ENCODE measurements at places on chromosomes 1 and 21.

- peak; percentile 83 for DNase-seq
Measured at GRCh38 chr1:235329139-235329902, 951 bp downstream of the GGPS1 start.

- no peak for DNase-seq
Measured at GRCh38 chr21:41011098-41011731, 156.7 kb upstream of the BACE2 start.

- no peak for DNase-seq
Measured at GRCh38 chr1:25743164-25744139, 56.5 kb upstream of the SELENON start.

GRCh38 chr1:25772692-25773245 lies 27.2 kb upstream of the SELENON start:
- DNase-seq = no peak

DNA sequence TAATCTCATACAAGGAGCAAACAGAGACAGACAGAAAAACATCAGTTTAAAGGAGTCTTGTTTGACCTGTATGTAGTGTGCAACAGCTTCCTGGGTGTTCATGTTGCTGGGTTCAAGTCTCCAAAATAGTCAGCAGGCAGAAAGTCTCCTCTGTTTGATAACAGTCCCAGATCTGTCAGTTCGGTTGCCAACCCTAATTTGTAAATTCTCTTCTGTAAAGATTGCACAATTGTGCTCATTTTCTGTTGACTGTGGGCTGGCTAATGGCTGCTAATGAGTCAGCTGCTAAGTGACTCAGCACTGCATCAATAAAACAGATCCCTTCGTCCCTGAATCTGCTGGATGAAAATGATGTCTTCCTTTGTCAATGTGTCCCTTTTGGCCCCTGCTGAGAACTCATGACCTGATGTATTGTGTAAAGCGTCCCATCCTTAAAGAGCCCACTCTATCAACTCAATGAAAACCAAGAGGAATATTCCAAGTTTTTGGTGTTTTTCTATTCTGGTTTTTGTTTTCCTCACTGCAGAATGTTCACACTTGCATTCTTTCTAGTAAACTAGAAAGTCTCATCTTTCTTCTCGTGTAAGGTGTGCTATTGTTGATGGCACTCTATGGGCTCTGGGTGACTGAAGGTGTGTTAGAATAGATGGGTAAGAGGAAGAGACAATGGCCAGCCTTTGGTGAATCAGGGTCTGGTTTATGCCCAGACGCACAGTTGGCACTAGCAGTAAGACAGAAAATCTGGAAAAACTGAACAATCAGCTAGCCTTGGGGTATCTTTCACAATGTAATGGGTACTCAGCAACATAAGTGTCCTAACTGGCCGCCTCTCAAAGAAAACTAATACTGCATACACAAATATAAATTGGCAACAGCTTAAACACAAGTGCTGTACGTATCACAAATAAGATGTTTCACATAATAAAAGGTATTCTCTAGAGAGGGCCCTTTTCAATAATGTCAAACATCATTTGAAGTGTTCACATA lies 75.1 kb upstream of the SIPA1L2 start:
- no peak for DNase-seq

DNA sequence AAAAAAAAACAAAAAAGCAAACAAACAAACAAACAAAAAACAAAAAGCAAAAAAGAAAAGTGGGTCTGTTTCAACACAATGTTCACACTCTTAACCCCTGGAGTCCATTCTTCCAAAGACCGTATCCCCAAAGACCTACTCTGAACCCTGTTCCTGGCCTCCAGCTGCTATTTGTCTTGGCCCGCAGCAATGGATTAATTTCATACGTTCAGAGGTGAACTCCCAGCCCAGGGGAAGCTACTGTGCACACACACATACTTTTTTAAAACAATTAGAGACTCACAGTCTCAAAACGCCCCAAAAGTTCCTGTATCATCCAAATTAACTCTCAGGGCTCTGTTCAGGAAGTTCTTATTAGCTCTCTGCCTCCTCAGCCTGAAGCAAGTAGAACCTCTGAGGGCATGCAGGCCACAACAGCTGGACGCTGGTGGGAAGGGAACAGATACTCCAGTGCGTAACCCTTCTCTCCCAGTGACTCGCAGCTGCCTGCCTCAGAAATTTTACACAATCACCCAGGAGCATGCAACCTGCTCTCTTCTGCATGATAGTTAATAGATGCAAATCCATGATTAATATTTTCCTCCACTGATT lies 395.4 kb downstream of the RRAGC start:
- no peak for DNase-seq

- no peak for DNase-seq
Measured at GRCh38 chr1:58789322-58789856, 5.5 kb upstream of the JUN start.

GRCh38 chr1:89364954-89365550 lies 1.2 kb downstream of the GBP6 start:
- DNase-seq = no peak

- DNase-seq = no peak
Measured at GRCh38 chr1:37809942-37810341, 1.9 kb upstream of the YRDC start.

- DNase-seq = peak; percentile 63
Measured at GRCh38 chr1:59699227-59699847, 115.4 kb upstream of the HOOK1 start.

DNA sequence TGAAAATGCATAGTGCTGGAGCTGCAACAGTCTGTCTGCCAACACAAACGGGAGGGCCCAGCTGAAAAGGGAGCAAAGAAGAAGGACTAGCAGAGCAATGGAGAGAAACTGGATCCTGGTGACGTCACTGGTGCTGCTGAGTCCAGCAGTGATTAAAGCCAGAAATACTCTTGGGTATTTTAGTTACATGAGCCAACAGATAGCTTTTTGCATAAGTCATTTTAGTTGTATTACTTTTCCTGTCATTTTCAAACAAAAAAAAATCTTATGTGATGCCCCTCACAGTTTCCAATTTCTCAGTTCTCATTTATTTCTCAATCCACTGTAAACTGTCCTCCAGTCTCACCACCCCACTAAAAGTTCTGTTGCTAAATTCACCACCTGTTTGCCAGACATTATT lies 38.7 kb upstream of the NEK7 start:
- DNase-seq = no peak

DNA sequence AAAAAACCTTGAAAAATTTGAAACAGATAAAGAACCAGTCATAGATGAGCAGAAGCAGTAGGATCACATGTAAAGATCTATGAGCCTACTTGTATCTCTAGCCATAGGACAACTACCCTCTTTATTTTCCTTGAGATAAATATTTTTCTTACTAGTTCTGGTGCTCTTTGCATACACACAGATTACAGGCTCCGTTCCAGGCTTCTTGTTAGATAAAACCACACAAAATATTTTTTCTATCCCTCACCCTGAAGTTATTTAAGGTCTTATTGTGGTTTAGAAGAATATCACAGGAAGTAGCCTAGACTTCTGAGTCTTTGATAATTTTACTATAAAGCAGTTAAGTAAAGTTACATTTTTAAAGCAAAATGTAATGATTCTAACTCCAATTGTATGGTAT lies 512.2 kb downstream of the NEGR1 start:
- DNase-seq = peak; percentile 11

DNA sequence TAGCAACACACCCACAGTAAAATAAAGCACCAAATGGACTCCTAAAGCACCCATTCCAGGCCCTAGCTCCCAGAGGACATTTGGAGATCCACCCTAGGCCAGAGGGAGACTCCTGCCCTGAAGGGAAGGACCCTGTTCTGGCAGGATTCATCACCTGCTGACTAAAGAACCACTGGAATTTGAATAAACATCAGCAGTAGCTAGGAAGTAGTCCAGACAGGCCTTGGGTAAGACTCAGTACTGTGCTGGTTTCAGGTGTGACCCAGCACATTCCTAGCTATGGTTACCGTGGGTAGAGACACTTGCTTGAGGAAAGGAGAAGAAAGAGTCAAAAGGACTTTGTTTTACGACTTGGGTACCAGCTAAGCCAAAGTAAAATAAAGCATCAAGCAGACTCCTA lies 92.7 kb upstream of the LRRC7 start:
- no peak for DNase-seq

DNA sequence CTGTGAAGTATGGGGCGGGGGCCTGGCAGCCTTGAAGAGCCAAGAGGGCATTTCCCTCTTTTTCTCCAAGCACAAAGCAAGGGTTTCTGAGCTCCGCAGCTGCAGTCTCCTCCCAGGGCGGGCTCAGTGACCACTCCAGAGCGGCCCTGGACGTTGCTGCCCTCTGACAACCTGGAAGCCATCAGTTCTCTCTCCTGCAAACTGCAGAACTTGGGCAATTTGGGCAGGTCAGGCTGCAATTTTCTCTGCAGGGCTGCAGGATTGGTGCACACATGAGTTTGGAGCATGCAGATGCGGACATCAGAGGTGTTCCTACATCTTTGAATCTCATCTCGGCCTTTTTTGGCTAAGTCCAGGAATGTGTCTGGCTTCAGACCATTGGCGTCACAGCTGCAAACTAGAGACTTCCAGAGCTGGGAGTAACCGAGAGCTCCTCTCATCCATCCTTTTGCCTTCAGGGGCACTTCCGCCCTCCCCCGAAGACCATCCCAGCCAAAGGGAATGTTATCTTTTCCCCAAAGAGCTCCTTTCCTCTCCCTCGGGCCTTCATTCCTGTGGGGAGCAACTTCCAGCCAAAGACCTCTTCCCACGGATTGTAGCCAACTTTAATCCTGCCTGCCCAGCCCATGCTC lies 139.6 kb upstream of the WNT4 start:
- DNase-seq = no peak

GRCh38 chr1:57134803-57135202 lies 169.0 kb upstream of the C8B start:
- DNase-seq = no peak

DNA sequence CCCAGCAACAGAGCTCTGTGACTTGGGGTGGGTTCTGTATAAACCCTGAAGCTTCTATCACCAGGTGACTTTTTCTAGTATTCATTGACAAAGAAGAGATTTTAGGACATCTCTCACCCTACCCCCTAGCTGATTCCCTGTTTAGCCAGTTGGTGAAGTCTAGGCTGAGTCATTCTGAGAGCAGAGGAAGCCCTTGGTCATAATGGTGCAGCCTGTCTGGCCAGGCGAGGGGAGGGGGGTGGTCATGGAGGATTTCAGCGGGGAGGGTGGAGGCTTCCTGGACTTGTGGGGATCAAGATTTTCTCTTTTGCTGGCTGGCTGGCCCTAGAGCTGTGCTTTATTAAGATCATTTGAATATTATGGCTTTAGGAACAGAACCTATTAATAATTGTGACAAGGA lies 262.6 kb downstream of the CAMTA1 start:
- DNase-seq = no peak

- DNase-seq = no peak
Measured at GRCh38 chr1:14602136-14602535, 3.7 kb downstream of the KAZN start.

DNA sequence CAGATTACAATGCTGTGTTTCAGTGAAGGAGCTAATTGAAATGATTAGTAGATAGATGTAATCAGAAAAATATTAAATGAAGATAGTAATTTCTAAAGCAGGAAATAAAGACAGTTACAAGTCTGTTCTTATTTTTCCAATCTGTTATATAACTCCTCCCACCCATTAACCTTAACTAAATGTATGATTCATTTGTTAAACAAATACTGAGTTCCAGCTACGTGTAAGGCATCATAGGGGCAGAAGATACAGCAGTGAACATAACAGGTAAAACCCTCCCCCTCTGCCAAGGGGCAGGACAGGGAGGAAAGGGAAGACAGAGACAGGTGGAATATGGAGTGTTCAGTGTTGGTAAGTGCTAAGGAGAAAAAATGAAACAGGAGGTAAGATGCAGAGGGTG lies at the start of gene FAM177B:
Gene FAM177B, plus strand, starts transcription at position 231 of the 400 bp plus-strand sequence. CDS start 9,344 bp downstream, outside the sequence.
- no peak for DNase-seq

DNA sequence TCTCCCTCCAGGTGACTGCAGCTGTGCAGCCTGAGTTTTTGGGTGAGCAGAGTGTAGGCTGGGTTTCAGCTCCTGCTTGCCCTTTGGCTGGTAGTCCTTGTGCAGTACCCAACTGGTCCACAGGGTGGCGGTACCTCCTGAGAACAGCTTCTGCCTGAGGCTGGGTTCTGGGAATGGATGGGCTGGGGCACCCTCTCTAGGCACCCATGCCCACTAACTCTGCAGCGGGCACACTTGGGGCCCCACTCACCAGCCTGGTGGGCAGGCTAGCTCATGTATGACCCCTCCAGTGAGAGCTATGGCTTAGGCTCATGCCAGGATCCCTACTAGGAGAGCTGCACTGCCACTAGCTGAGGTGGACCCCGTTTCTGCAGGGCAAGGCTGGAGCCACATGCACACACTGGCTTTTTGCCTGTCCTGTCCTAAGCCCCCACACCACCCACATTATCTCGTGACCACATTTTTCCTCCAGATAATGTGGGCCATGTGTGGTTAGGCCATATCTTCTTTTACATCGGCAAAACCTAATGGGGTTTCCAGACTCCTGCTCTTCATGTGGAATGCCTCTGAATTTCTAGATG lies 15.5 kb upstream of the GSTM4 start:
- DNase-seq = peak; percentile 60

GRCh38 chr1:236718328-236718727 lies 32.0 kb downstream of the ACTN2 start:
- no peak for DNase-seq

DNA sequence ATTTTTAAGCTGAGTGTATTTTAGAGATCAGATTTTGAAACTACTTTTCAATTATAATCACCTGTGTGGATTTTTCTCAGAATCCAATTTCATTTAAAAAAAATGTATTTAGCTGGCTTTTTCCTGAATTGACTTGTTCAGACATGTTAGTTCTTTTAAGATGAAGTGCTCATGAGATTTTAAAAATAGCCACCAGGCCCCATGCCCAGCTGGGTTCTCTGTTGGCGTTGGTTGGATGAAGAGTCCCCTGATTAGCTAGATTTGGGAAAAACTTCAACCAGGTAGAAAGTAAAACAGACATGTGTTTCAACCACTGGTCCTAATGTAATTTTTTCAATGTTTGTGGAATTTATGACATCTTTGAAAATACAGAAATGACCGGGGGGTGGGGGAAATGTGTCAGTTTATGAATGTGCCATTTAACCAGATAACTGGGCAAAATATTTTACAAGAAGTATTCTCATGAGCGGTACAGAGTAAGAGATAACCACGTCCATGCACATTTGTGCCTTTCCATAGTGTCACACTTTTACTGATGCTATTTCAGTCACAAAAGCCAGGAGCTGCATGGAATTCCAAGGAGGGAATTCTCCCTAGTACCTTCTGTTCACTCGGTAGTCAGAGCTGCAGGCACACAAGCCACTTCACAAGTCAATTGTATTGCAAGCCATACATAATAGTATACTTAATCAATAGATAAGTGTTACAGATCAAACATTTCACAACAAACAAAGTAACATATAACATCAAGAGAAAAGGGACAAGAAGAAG lies 51.1 kb downstream of the KCNK1 start:
- no peak for DNase-seq

GRCh38 chr21:28758883-28759242 lies 233.8 kb downstream of the LTN1 start:
- DNase-seq = no peak

Data from MM.1S (cell line).